ENCODE measurements at places on chromosomes 1 and 21.

DNA sequence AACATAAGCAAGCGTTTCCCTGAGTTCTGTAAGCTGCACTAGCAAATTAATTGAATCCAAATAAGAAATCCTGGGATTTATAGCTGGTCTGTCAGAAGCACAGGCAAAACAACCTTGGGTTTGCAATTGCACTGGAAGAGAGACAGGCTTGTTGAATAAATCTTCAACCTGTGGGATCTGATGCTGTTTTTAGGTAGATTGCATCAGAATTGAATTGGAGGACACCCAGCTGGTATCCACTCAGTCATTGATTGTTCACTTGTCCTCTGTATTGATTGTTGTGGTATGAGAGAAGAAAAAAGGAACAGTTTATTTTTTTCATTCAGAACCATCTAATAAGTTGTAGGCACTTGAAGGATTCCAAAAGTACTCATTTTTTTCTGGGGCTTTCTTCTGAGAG, 497.4 kb downstream of the SIPA1L2 start:
- no peak for DNase-seq

GRCh38 chr1:233022246-233022645, 71.8 kb downstream of the NTPCR start:
- no peak for DNase-seq

- no peak for DNase-seq
Observed at GRCh38 chr1:224879162-224879803, 50.2 kb upstream of the DNAH14 start.

DNA sequence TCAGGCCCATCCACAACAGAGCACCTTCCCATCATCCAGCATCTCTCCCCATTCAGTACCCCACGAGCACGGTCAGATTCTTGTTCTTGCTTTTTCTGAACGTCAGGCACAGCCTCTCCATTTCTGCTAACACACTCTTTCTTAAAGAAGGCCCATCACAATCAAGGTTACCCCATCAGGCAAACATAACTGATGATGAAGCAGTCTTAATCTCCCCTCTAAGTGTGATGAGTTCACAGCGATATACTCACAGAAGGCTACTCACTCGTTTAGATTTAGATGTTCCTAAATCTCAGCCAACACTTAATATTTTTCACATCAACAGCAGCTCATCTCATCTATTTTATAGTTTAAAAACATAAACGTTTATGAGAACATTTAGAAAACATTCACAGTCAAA, 75.6 kb downstream of the ADSS2 start:
- no peak for DNase-seq

GRCh38 chr21:38818325-38818723, 12.6 kb downstream of the ETS2 start:
- DNase-seq: no peak
